A172 (cell line): ENCODE measurements at places on chromosomes 3 and 15. TPM values are rescaled to one million over a fixed set of nuclear protein-coding genes. Genes with fewer than 3 reads are reported as not detected.

- no peak for DNase-seq
These were observed 116.3 kb downstream of the AKAP13 start for GRCh38 chr15:85496551-85497171.

Gene UBE2E2
- 9.5 and 11.0 TPM in 2 replicates for total RNA-seq

Gene SLC22A14
- not detected in 2 replicates for total RNA-seq

Gene CELF6
- total RNA-seq: not detected in 2 replicates
